OCI-LY7 (cell line): ENCODE measurements at places on chromosomes 11 and 22.

- DNase-seq, result no peak
These were observed 65.5 kb downstream of the BCR start for GRCh38 chr22:23245799-23246136.

- no peak for DNase-seq
These were observed 8.5 kb downstream of the AMOTL1 start for GRCh38 chr11:94776351-94777321.

- DNase-seq, result no peak
These were observed 20.1 kb upstream of the MRGPRX2 start for GRCh38 chr11:19080579-19080993.

DNA sequence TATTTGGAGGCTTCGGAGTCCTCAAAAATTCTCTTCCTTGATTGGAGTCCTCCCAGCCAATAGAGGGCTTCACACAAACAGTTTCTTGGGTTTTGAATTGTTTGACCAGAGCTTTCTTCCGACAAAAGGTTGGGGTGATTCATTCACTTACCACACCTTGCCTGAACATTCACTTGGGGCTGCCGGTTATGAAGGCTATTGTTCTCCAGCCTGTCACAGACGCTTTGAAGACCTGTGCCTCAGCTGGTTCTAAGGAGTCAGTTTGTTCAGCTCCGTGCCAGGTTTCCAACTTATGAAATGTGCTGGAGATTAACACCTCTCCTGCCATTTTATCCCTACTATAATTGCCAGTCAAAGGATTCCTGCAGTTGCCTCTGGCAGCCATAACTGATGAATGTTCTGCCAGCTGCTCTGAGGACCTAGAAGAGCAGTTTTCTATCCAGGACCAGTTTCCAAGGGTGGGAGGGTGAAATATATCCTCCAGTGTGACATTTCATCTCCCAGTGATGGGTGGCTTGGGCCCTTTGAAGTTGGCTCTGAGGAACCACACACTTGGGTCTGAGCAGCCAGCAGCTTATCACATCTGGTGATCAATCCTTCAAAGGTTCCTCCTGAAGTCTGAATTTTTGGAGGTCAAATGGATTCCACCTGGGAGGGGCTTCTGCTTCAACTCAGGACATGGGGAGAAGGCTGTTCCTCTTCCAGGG is 31.4 kb downstream of the LIMK2 start:
- DNase-seq, result no peak

DNA sequence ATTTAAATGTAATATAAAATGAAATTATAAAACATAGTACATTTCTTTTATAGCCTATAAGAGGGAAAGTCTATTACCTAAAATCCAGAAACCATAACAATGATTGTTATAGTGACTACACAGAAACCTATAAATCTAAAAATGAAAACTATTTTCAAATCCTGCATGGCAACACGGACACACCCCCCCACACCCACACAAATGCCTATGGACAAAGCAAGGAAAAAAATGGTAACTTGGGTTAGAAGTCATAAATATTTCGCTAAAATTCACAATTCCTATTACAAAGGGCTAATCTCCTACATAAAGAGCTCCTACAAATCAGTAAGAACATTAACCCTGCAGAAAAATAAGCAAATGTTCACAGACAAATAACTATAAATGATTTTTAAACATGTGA is 56.4 kb downstream of the GAB2 start:
- no peak for DNase-seq

DNA sequence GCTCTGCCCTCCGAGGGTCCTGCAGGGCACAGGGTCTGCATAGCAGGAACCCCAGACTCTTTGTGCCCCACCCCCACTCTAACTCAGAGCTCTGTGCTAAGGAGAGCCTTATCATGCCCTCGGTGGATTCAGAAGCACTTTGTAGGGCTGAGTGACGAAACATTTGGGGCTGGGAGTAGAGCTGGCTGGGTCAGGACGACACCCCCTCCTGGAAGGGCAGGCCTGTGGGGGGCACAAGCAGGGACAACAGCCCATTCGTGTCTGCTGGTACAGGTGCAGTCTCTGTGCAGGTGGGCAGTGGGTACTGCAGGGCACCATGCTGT is 8.9 kb downstream of the APOBEC3A start:
- no peak for DNase-seq

GRCh38 chr11:59943997-59944714 is 5.9 kb downstream of the OOSP1 start:
- no peak for DNase-seq

- no peak for DNase-seq
These were observed 77.0 kb downstream of the RPL27A start for GRCh38 chr11:8759634-8760033.

GRCh38 chr22:25076336-25076735 is 123.3 kb upstream of the CRYBB3 start:
- DNase-seq, result no peak

GRCh38 chr22:31526270-31526669 is 29.9 kb downstream of the SFI1 start:
- DNase-seq, result no peak

DNA sequence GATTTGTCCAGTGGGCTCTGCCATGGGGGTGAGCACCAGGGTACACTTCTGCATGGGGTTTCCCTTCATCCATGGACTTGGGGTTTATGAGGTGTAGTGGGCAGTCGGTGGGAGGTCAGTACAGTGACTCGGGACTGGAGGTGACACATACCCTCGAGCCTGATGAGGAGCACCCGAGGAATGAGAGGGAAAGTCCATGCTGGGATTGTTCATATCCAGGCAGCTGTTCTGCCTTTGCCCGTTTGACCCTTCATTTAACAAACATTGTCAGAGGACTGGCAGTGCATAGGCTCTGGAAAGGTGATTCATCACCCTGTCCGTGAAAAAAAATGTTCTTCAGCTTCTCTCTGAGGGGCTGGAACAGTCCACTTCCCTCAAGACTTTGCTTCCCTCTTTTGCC is 2.7 kb downstream of the NAV2 start:
- DNase-seq, result no peak
